Stimulated activated CD4-positive, alpha-beta T cell treated with anti-CD3 and anti-CD28 coated beads, TNF-alpha, amount 100 ng/mL, for 1 hour (primary cell): ENCODE measurements at places on chromosomes 4 and X.

DNA sequence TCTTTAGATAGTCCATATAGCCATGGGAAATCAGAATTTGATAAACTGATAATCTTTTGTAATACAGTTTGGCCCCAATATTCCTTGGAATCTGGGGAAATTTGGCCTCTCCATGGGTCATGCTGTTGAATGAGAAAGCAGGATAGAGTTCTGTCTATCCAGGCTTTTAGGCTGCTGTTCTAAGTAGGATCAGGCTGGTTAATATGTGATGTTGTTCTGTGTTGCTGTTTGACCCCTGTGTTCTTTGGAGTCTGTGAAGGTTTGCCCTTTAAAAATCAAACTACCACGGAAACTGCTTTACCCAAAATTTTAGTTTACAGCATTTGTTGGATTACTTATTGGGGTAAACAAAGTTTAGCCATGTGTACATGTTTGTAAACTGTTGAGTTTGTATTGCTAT, 114.5 kb downstream of the ZNF330 start:
- no peak for DNase-seq

DNA sequence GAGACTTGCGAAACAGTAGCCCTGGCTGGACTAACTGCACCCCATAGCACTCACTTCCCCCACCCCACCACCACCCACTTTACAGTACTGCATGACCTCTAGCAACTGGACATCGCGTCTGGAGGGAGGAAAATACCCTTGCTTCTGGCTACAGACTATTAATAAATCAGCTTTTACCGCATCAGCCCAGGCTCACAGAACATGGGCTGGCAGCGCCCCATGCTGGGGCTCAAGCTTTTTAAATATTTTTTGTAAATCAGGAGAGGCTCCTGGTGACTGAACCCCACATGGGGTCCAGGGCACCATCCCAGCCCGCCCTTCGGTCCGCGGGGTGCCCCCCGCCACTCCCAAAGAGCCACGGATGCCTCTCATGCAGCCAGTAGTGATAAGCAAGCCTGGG, 2.7 kb downstream of the HS6ST2 start:
- DNase-seq, result no peak

GRCh38 chr4:17785858-17786257, 4.4 kb upstream of the FAM184B start:
- DNase-seq, result no peak

DNA sequence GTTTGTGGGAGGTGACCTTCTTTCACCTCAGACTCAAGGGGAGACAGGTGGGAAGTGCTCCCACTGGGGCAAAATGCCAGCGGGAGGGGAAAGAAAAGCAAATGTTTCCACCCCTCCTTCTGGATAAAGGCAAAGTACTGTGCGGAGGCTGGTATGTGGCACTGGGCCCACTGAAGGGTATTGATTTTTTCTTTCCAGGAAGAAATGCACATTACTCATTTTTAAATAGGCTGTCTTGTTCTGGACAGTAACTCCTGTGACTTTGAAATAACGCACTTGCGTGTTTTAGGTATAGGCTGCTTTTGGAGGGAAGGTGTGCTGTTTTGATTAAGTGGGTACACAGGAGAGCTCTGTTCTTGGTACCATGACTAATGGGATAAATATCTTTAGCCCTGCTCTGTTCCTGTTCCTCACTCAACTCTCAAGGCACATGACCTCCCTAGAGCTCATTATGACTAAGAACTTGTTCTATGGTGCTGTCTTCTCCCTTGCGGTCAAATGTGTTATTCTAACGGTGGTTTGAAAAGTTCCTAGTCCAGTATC, 40.7 kb upstream of the MBTPS2 start:
- DNase-seq, result no peak

DNA sequence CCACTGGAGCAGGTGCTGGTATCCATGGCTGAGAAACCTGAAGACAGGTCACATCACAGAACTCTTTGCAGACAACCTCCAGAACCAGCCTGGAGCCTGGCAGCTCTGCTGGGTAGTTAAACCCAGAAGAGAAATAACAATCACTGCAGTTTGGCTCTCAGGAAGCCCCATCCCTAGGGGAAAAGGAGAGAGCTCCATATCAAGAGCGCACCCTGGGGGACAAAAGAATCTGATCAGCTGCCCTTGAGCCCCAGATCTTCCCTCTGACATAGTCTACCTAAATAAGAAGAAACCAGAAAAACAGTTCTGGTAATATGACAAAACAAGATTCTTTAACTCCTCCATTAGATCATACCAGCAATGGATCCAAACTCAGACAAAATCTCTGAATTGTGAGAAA, 823.2 kb upstream of the FRG1 start:
- DNase-seq, result no peak

DNA sequence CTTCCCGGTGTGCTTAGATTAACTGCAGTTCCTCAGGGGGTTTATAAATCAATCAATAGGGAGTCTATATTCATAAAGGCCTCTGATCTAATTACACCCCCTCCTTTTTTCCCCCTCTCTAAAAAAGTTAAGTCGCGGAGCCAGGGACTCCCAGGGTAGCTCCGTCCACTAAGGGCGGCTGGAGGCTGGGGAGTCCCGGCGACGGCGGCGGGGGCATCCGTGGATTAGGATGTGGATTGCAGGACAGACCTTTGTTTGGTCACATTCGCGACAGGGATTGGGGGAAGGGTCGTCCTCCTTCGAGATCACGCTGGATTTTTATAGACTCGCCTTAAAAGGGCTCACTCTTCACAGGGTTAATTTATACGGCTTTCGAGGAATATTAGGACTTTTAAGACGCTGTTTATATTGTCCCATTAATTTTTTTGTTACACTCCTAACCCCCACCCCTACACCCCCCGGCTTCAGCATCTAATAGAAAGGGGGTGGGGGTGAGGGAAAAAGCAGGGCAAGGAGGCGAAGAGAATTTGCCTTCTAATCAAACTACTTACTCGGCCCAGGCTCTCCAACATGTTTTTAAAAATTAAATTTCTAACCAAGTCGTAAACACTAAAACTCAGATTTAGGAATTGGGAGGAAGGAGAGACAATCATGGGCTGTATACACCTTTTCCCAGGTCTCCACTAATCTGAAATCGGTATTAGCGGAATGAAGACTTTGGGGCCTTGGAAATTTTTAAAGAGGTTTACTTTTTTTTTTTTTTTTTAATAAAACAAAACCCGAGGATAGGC, 8.5 kb downstream of the PITX2 start:
- DNase-seq, result no peak

GRCh38 chrX:17812763-17813162, 48.3 kb downstream of the RAI2 start:
- DNase-seq, result no peak

- no peak for DNase-seq
Measured at GRCh38 chr4:158250321-158250720, 40.0 kb downstream of the TMEM144 start.

- no peak for DNase-seq
Measured at GRCh38 chrX:31929366-31929765, 857.5 kb upstream of the FTHL17 start.

DNA sequence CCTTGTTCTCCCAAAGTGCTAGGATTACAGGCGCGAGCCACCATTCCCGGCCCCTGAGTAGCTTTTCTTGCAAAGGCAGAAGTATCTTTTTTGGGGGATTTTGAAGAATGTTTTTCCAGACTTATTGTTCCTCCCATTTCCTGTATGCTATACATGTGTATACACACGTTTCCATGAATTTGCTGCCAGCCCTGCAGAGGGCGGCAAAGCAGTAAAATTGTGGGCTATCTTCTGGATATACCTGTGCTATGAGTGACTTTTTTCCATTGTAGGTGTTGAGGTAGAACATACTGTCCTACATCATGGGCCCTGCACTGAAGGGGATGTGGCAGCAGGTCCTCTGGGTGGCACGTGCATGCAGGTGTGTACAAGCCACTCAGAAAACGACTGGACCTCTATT, 16.9 kb upstream of the MED28 start:
- no peak for DNase-seq

- DNase-seq, result no peak
Measured at GRCh38 chr4:129900430-129900953, 804.5 kb downstream of the C4orf33 start.

DNA sequence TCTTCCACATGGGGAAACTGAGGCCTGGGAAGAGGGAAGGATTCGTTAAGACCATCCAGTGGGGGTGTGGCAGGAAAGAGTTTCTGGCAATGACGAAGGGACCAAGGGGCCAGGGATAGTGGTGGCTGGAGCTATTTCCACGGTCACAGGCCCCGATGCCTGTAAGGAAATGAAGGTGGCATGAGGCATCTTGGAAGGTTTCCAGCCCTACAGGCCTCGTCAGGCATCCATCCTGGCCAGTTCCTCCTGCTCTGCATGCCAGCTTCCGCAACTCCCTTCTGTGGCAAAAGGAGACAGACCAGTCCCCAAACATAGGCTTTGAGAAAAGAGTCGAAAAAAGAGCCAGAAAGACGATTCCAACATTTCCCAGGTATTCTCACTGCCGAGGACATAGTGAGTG, 9.2 kb upstream of the C4orf50 start:
- DNase-seq, result no peak

GRCh38 chr4:123621072-123621705, 224.6 kb downstream of the SPRY1 start:
- DNase-seq, result no peak

GRCh38 chr4:123747016-123747415, 350.4 kb downstream of the SPRY1 start:
- DNase-seq, result no peak

DNA sequence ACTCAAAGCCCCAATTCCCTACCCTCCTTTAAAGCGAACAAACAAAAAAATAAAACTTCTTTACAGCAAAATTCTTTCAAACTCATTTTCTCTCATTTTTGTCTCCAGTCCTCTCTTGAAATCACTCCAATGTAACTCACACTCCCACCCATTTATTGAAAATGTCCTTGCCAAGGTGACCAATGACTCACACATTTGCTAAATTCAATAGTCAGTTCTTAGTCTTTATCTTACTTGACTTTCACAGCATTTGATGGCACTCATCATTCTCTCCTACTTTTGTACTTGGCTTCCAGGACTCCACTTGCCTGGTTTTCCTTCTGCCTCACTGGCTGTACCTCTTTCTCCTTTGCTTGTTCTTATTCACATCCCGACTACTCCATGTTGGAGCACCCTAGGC, 19.9 kb downstream of the CC2D2A start:
- no peak for DNase-seq

DNA sequence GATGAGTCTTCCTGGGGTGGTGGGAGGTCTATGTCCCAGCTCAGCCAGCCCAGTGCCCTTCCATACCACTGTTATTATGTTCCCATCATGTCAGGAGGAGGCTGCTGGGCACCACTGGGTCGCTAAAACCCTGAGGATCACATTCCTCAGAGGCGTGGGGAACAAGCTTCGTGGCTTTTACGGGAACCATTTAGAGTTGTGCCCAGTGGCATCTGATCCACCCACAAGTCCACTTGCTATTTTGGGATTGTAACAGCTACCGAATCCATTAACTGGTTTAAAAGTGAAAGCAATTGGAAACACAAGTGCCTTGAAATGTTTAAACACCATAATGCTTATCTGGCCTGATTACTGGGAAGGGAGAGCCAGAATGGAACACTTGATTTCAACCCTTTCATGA, 13.1 kb upstream of the CCKAR start:
- no peak for DNase-seq

GRCh38 chr4:101153653-101154052, 193.7 kb downstream of the PPP3CA start:
- DNase-seq, result no peak

GRCh38 chr4:26206339-26206738, 114.5 kb upstream of the RBPJ start:
- no peak for DNase-seq

DNA sequence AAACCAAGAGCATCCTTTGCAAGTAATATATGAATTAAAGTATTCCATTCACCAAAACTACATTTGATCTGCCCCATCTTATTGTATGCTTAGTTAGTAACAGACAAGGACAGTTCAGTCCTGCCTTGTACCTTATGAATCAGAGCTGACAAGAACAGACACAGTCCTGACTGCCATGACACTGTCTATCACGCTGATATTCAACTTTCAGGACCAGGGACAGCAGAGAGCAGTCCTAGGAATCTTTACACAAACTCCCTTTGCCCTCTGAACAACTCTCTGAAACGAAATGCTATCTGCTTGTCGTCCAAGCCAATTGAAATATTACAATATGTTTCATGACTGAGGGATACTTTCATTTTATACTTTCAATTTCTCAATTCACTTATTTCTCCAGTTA, 268.6 kb upstream of the VCX start:
- DNase-seq, result no peak

DNA sequence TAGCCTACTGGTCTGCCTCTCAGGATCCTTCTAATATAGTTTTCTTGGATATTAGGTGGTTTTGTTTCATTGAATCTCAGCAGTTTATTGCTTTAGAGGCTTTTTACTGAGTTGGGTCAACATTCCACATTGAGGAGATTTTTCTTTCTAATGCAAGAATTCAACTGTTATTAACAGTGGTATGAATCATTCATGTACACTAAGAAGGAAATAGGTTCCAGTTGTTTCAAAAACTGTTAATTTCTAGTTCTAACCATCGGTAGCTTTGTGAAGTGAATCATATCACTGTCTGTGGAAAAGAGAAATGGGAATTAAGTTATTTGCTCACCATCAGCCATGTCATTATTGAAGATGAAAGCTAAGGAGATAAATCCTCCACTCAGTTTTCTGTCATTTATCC, 331.5 kb downstream of the RPA4 start:
- DNase-seq, result no peak

DNA sequence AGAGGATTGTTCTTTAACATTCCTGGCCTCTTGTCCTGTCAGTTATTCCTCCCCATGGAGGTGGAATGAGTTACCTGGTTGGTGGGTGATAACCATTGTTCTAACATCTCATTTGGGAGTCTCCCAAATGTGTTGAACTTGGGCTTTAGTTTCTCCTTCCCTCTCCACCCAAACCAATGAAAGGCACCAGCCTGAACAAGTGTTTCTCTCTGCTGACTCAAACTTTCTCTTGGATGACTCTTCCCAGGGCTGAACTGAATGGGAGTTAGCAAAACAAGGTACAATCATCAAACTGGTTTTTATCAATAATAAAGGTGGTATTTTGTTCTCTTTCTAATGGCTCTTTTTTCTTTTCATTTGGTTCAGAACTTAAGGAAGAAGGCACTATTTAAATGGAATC, 2.7 kb downstream of the DYNLT3 start:
- no peak for DNase-seq

DNA sequence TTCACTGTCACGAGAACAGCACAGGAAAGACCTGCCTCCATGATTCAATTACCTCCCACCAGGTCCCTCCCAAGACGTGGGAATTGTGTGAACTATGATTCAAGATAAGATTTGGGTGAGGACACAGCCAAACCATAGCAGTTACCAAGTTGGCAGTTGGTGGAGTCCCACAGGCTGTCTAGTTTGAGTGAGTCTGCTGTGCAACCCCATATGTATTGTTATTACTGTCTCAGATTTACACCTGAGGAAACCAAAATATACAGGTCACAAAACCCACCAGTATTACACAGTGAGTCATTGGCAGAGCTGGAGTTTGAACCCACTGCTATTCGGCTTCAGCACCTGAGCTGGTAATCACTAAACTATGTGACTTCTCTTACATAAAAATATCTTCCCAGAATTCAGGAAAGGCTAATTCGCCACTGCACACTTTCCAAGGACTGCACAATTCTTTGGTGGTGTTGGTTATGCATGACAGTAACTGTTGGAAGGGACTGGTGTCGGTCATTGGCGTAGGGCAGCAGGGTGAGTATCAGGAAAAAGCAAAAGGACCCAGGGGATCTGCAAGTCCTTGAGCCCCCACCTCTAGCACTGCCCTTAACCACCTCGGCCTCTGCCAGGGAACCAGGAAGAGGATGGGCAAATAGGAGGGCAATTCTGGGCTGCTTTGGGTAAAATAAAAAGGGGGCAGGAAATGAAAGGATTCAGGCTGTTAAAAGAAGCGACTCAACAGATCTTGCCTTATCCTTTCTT, 110.1 kb downstream of the USP46 start:
- no peak for DNase-seq

GRCh38 chr4:103934178-103934789, 214.5 kb upstream of the TACR3 start:
- DNase-seq, result no peak
